ENCODE measurements at places on chromosomes 4 and X.

- no peak for DNase-seq
Measured at GRCh38 chr4:86653237-86653865, 59.2 kb downstream of the PTPN13 start.

DNA sequence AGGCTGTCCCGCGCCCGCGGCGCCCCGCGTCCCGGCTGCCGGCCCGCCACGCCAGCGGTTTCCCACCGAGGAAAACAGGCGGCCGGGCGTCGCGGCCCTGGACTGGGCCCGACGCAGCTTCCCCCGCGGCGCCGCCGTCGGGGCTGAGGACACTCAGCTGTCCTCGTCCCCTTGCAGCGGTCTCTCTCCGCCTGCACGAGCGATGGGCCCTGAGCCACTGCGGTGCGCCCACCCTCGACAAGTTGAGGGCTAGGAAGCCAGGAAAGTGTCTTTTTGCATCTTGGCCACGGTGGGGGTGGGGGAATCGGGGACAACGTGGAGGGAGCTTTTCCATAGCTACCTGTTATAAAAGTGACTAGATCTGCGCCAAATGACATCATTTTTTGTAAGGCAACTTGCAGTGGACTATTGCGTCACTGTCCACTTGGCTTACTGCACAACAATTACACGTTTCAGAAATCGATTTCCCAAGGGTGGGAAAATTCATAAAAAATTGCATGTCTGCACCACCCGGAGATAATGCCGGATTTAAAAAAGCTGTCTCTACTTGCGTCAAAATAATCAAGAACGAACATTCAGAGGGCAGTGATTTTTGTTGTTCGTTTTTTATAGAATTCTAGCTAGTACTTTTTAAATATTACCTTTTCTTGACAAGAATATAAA is 1.1 kb downstream of the KLHL15 start:
- peak; percentile 12 for DNase-seq

- no peak for DNase-seq
Measured at GRCh38 chr4:22515145-22515887, 550 bp downstream of the ADGRA3 start.

DNA sequence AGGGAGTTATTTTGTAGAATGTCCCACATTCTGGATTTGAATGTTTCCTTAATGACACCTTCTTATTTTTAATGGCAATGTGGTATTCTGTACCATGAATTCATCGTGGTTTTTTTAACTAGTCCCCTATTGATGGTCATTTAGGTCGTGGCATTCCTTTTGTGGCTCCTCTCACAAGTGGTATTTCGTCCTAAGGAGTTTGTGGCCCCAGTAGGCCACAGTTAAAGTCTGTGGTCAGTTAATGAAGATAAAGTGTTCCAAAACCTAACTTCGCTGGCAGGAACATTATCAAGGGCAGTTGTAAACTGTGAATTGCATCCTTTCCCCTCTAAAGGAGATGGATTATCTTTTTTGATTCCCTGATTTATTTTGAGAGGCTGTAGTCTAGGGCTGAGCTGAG is 133.2 kb downstream of the TMEM164 start:
- DNase-seq = no peak

DNA sequence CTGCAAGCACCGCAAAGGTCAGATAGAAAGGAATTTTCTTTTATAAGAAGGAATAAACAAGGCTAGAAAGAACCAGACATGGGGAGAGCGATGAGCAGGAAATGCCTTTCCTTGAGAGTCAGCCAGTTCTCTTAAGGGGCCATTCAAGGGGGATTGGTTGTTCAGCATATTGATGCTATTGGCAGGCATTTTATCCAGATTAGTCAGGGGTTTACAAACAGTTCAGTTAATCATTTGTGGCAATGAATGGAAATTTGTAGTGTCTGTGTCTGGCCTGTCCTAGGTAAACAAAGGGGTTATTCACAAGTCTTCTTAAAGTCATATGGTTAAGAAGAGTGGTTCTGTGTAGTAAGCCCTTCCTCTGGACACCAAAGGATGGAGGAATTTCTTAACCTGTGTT is 184.7 kb upstream of the FRMPD4 start:
- DNase-seq = no peak

DNA sequence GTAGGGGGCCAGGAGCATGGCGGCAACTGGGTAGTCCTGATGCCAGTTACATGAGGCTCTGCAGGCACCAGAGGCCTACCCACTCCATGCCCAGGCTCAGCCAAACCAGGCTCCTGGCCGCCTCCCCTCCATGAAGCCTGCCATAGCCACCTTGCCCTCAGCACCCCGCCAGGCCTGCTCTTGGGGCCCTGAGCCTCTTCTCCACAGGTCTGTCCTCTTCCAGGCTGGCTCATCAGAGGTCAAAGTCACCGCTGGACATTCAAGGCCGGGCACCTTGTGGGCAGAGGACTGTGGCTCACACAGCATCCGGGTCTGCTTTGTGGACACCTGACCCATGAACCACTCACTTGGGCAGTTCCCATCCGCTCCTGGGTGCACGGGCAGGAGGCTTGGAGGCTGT is 60.0 kb upstream of the AFAP1 start:
- DNase-seq = no peak

GRCh38 chr4:69773484-69773883 is 13.1 kb upstream of the SULT1B1 start:
- no peak for DNase-seq

- DNase-seq = no peak
Measured at GRCh38 chr4:70158576-70158975, 4.5 kb downstream of the PRR27 start.

DNA sequence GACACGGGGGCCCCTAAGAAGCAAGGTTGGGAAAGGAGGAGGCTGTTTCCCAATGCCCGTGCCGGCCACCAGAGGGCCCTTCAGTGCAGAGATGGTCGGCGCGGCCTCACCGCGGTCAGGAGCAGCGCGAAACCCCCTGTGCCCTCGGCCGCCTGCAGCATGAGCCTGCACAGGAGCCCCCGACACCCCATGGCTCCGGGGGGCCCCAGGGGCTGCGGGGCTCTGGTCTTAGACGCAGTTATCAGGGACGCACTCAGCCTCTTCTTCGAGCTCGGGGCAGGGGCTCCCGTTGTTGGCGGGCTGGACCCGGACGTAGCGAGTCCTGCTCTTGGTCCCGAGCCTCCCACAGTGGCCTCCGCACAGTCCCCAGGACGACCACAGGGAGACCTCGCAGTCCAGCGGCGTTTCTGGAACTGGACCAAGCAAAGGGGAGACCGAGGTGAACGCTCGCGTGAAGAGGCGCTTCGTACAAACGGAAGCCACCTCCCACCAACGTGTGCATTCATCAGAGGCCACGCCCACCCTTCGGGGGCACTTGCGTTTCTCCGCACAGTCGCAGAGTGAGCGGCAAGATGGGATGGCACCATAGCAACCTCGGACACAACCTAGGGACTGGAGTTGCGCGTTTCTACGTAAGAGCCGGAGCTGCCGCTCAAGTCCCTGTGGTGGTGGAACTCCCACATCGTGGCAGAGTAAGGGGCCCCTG is 5.0 kb downstream of the SPON2 start:
- no peak for DNase-seq

- no peak for DNase-seq
Measured at GRCh38 chrX:141652286-141652685, 46.3 kb downstream of the SPANXD start.

GRCh38 chr4:169114341-169114974 is 104.4 kb upstream of the CBR4 start:
- no peak for DNase-seq

GRCh38 chrX:100680756-100681155 is 36.8 kb downstream of the SRPX2 start:
- DNase-seq = no peak
